Bladder microvascular endothelial cell (primary cell): ENCODE measurements at places on chromosomes 1 and 21. TPM values are rescaled to one million over a fixed set of nuclear protein-coding genes. Genes with fewer than 3 reads are reported as not detected.

DNM3 gene
- total RNA-seq = 3.1 and 4.2 TPM in 2 replicates

HFM1 gene
- 0.19 and 0.32 TPM in 2 replicates for total RNA-seq

NT5C1A gene
- not detected in 2 replicates for total RNA-seq

AMY1B gene
- not detected in 2 replicates for total RNA-seq

LAMB3 gene
- 3.9 and 4.6 TPM in 2 replicates for total RNA-seq

LUZP1 gene
- 29.6 and 62.1 TPM in 2 replicates for total RNA-seq

CFAP107 gene
- total RNA-seq = not detected in 2 replicates

ACTL8 gene
- not detected in 2 replicates for total RNA-seq

KIFAP3 gene
- total RNA-seq = 12.1 and 26.4 TPM in 2 replicates
